ENCODE measurements at places on chromosomes 7 and 10.

- no peak for DNase-seq
Observed at GRCh38 chr7:114087653-114088469, 169.1 kb upstream of the PPP1R3A start.

DNA sequence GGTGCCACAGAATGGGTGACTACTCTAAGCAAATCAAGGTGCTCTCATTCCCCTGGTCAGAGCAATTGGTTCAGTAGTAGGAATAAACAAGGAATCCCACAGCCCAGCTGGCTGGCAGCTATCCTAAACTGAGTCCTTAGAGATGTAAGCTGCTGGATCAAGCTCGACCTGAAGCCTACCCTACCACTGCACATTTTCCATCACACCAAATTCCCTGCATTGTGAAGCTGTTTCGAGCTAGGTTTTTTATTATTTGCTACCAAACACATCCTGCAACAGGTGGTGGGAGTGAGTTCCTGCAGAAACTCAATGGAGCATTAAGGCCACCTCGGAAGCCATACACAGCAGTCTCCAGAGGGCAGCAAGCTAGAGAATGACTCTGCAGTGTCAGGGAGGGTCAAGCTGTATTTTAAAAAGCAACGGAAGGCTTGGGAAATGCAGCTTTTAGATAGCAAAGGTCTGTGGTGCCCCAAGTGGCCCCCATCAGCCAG, 33.7 kb upstream of the TNRC18 start:
- no peak for DNase-seq

DNA sequence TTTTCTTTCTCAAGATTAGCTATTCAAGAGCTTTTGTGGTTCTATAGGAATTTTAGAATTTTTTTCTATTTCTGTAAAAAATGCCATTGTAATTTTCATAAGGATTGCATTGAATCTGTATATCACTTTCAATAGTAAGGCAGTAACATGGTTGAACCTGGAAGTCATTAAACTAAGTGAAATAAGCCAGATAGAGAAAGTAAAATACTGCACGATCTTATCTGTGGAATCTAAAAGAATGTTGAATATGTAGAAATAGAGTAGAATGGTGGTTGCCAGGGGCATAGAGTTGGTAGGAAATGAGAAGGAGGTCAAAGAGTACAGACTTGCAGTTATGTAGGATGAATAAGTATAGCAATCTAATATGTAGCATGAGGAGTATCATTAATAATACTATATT, 1073.5 kb upstream of the LRRN3 start:
- no peak for DNase-seq

DNA sequence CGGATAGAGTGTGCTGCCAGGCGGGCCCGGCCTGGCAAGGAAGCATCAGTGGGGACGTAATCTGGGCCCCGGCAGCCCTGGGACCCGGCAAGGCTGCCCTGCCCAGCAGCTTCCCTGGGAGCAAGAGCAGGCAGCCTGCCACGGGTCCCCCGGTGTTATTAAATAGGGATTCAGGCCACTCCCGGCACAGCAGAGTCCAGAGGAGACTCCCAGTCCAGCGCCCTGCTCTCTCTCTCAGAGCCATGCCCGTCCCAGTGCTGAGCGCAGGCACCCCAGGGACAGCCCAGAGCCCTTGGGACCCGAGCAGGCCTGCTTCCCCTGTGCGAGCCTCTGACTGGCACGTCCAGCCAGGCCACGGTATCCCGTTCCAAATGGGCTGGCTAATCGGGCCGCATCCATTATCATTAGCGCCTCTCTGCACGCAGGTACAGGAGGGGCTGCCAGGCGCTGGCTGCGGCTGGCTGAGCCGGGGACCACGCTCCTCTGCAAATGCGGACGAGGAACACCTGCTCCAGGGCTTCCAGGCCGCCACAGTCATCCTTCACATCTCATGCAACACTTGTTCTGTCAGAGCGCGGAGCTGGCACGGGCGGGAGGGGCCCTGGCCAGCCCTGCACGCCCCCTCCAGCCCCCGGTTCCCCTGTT, 344.2 kb upstream of the MKI67 start:
- no peak for DNase-seq

GRCh38 chr10:129136951-129137350, 330.1 kb upstream of the MGMT start:
- DNase-seq: no peak

- no peak for DNase-seq
Observed at GRCh38 chr10:35132727-35133126, 6.1 kb downstream of the CREM start.

- DNase-seq: no peak
Observed at GRCh38 chr10:32622409-32622808, 176.5 kb downstream of the CCDC7 start.

DNA sequence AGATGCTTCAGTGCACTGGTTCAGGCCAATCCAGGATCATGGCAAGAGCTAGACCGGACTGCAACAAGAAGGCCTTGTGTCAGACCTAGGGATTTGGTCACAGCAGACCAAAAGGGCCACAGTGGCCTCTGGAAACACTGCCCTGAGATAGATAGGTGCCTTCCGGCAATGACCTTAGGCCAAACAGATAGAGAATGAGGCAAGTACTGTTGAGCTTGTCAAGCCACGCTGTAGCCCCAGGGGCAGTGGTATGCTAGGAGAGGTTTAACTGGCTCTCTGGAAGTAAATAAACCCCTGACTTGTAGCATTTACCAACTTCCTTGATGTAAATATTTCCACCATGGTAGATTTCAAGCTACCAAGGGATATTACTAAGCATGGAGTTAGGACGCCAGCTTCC, 197.5 kb downstream of the GRID1 start:
- no peak for DNase-seq

- DNase-seq: no peak
Observed at GRCh38 chr7:77802557-77803405, 4.2 kb downstream of the PHTF2 start.

DNA sequence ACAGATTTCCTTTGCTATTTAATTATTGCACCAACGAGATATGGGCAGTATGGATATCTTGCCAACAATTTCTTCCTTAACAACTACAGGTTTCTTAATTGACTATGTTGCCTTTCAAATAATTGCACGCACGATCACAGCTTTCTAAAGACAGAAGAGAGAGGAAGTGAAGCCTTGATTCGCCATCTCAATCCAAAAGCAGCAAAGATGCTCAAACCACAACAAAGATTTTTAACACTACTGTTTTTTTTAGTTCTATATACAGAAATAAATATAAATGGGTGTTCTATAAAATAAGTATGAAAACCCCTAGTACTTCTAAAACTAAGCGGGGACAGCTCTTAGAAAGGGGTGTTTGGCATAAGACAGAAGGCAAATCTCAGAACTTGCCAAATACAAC, 251.3 kb downstream of the SFMBT2 start:
- no peak for DNase-seq

- DNase-seq: no peak
Observed at GRCh38 chr7:101667920-101668319, 38.8 kb upstream of the MYL10 start.

- DNase-seq: no peak
Observed at GRCh38 chr10:100184840-100185239, 989 bp downstream of the ERLIN1 start.

- no peak for DNase-seq
Observed at GRCh38 chr10:48767373-48768143, 82.9 kb downstream of the WDFY4 start.

DNA sequence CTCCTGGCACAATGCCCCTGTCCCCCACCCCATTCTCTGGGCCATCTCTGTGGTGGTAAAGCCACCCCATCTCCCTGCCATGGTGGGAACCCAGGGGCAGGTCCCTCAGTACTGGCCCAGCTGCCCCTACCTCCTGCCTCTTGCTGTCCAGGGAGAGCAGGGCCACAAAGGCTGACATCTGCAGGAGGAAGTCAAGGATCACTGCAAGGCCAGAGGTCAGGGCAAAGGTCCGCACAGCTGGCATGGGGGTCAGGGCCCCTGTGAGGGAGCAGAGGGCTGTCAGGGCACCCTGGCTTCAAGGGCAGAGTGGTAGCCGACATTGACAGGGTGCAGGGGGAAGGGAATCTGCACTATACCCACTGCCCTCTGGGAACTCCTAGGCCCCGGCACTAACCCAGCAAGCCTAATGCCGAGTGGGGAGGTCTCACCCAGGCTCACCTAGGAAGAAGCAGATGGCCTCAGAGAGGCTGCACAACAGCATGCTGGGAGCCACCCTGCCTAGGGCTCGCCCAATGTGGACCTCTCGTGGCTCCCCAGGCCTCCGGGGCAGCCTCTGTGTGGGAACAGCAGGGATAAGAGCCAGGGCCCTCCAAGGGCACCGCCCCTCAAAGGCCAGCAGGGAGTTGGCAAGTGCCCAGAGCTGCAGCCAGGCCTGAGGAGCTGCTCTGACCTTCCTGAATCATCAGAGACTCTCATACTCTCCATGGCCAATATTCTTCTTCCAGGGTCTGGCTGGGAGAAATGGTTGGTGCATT, 7.7 kb downstream of the NPC1L1 start:
- no peak for DNase-seq

- DNase-seq: no peak
Observed at GRCh38 chr7:100933734-100934133, 15.6 kb upstream of the MUC3A start.

DNA sequence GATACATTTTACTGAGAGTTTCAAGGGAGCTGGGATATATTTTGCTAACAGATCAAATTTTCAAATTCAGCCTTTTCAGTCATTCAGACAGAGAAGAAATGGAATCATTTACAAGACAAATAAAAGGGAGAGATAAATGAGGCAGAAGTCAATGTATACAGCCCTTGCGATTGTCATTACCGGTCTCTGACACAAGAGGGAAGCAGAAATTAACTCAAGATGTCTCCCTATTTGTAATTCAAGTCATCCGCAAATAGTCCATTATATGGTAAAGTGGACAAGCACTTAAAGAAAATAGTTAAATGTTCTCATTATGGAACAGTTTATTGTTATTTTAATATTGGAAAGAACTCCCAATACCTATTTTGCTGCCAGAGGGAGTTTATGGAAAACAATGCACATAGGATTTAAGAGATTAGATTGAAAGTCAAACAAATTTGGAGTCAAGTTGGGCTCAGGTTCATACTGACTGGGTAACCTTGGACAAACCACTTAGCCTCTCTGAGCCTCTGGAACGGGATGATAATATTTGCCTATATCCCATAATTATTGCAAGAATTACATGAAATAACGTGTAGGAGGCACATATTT, 89.3 kb upstream of the PRKCQ start:
- no peak for DNase-seq

DNA sequence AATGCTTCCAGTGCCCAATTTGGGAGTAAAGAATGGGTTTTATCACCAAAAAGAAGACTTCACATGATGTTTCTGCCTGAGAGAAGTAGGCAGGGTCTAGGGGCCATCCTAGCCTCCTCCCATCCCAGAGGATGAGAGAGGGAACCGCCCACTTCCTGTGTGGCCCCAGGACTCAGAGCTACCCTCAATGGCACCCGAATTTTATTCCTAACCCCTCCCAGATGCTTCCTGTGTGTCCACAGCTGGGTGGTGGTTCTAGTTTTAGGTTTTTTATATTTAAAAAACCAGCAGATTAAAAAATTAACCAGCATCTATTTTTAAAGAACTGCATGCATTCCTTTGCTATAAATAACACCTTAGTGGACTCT, 583.5 kb downstream of the PTPRN2 start:
- DNase-seq: no peak

DNA sequence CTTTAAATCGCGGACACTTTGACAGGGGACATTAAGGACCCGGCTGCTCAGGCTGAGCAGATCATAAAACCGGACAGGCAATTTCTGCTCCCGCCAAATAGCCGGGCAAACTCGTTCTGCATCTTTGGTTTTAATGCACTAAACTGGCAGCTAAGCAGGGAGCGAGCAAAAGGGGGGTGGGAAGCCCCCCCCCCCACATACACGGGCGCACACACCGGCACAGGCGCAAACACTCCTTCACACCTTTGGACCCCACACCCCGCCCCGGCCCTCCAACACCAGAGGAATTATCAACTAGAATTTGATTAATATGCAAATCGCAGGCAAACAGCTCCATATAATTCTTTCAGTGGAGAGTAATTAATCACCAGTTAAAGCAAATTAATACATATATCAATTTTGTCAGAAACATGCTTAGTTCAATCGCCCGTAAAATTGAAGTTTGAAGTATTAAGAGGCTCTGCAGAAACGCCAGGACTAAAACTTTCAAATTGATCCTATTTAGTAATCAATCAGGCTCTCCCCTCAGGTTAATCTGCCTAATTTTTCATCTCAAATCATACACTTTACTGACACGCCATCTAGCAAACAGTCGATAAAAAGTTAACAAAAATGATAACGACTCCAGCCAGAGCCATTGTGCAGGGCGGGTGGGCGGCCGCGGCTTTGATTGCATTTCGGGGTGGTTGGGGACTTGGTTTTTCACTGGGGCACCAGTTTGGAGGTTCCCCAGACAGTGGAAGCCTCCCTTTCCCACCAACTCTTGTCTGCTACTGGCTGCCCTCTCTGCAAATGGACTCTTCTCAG, 9.9 kb downstream of the LBX1 start:
- no peak for DNase-seq

GRCh38 chr10:71268758-71269157, 50.3 kb upstream of the SLC29A3 start:
- no peak for DNase-seq

GRCh38 chr7:80362010-80362618, 149.8 kb downstream of the GNAT3 start:
- no peak for DNase-seq

- DNase-seq: no peak
Observed at GRCh38 chr10:43912469-43912868, 263.8 kb upstream of the ZNF32 start.

DNA sequence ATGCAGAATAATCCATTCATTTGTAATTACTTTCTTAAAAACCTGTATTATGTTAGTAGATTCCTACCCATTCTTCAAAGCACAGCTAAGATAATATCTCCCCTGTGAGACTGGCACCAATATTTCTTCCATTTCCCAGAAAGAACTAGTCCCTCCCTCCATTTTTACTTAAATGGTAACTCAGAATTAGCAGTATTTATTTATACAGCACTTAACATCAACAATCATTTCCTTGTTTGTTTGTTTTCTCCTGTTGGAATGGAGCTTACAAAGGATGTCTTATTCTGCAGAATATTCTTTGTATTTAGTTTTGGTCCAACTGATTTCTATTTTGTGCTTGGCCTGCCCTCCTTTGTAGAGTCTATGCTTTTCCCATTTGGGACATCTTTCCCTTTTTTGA, 32.1 kb upstream of the PTPN12 start:
- no peak for DNase-seq

- DNase-seq: no peak
Observed at GRCh38 chr10:34886906-34887642, 72.0 kb upstream of the PARD3 start.
